ENCODE measurements at places on chromosomes 1 and 21. TPM values are rescaled to one million over a fixed set of nuclear protein-coding genes. Genes with fewer than 3 reads are reported as not detected.

Gene TTC39A
- 0.40 TPM for total RNA-seq

Gene RSPH1
- total RNA-seq: 0.50 TPM

Gene TXLNA
- total RNA-seq: 44.3 TPM

DNA sequence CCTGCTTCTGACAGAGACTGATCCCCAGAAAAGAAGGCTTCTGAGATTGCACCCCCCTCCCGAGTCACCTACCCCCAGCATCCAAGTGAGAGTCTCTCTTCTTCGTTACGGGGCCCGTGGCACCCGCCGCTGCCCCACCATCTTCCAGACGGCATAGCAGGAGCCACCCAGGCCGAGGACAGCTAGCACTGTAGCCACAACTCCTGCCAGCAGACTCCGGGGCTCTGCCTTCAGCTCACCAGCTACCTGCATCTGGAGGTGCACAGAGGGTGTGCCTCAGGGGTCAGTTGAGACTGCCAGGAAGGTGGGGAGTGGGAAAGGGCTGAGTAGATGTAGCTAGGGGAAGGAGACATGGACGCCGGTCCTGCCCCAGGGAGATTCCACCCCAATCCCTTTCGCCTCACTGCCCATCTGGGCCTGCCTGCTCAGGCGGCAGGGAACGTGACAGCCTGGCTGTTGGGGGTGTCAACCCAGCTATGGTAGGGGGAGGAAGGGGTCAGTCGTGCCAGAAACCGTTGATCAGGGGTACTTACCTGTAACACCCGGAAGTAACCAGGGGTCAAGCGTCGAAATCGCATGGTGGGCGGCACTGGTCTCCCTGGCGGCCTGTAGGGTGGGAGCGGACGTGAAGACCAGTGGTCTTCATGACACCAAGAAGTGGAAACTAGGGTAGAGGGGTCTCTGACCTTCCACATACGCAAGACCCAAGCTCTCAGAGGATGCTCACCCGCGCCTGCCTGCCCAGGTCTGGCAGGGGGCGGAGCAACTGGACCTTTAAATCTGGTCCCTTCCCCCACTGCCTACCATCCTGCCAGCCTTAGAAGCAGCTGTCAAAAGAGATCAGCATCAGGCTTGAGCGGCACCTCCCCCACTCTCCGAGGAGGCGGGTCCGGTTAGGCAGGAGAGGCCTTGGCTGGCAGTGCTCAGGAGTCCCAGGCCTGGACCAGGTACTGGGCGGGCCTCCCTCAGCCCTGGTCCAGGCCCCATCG is at the start of gene ZNF593OS:
Gene ZNF593OS (minus strand): TSS at position 749 of the 989 bp plus-strand sequence. CDS start 171 bp downstream, at position 578.
- DNase-seq: no peak

DNA sequence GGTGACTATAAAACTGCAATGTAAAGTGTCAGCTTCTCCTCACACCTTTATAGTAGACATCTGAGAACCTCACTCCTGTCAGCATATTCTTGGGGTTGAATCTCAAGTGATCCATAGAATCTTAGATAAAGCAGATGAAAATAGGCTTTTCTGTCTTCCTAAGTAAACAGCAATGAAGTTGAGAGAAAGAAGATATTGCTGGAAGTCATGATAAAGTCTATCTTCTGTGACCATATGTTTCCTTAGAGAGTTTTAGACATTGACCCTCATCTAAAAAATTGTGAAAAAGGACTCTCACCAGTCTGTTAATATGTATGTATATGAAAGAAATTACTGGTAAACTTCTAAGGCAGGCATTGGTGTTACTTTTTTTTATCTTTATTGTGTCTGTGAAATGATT is 66.8 kb downstream of the LIPI start:
- no peak for DNase-seq

DNA sequence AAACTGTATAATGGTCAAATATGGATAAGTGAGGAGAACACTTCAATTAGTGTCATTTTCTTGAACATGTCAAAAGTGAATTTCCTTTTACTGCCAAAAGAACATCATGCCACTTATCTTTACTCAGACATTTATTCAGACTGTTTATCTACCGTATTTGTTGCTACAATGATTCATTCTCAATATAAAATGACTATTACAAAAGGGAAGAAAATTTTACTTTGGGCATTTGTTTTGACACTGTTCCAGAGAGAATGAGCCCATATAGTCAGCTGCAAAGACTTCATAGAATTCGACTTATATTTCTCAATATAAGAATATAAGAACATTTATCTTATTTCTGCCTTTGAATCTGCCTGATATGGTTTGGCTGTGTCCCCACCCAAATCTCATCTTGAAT is 1699.1 kb downstream of the BRINP3 start:
- DNase-seq: no peak

- DNase-seq: no peak
These were observed 81.9 kb upstream of the WLS start for GRCh38 chr1:68314151-68314780.

- no peak for DNase-seq
These were observed 100.7 kb upstream of the GRIK3 start for GRCh38 chr1:37135032-37135431.

DNA sequence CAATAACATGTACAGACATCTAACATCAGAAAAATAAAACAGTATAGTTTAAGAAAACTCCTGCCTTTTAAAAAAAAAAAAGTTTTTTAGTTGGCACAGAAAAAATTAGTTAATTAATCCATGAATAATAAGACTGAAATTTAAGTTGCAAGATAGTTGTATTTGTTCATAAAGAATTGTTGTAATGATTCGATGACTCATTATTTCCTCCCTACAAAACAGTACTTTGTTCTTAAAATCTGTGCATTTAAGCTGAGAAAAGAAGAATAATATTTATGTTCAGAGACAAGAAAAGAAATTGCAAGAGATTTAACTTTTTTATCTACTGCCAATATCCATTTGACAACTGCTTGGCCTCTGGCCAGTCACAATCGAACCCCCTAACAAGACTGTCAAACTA is 894.7 kb downstream of the ADGRL2 start:
- DNase-seq: peak; percentile 0

Gene OR2L3
- 0.21 TPM for total RNA-seq

- DNase-seq: peak; percentile 23
These were observed 18.1 kb upstream of the PGD start for GRCh38 chr1:10380594-10381275.

Gene CHRM3
- total RNA-seq: 0.03 TPM

DNA sequence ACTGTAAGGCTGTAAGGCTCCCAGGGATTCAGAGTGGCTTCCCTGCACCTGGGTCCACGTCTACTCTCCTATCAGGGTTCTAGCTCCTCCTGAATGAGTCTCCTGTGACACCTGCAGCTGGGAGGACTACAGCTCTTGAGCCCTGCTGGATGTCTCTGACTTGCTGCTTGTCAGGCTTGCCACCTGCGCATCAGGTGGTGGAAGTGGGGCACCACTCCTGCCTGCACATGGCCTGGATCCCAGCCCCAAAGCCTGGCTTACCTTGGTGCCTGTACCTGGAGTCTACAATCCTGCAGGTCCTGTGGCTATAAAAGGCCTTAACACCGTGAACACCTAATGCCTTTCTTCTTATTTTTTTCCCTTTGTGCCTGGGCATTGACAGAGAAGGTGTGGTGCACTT is 82.2 kb downstream of the FAM78B start:
- no peak for DNase-seq

- DNase-seq: no peak
These were observed 194.3 kb downstream of the RPS6KC1 start for GRCh38 chr1:213245260-213245910.

DNA sequence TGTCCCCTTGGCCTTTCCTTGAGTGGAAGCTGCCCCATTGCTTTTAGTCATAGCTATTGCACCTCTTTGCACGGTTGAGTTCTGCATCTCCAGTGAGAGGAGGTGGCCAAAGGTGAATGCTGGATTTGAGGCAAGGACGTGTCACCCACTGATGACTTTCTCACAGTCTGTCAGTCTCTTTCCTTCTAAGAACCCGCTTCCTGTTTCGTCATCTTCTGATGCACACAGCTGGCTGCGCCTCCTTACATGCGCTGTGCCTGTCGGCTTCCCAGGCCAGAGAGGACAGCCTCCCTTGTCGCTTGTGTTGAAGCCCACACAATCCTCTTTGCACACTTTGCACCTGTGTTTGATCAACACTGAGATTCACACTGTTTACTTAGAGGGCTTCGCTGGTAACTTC is 41.8 kb upstream of the PWP2 start:
- DNase-seq: no peak

Gene UMODL1
- total RNA-seq: under 0.01 TPM

Gene TSEN15
- total RNA-seq: 66.5 TPM

DNA sequence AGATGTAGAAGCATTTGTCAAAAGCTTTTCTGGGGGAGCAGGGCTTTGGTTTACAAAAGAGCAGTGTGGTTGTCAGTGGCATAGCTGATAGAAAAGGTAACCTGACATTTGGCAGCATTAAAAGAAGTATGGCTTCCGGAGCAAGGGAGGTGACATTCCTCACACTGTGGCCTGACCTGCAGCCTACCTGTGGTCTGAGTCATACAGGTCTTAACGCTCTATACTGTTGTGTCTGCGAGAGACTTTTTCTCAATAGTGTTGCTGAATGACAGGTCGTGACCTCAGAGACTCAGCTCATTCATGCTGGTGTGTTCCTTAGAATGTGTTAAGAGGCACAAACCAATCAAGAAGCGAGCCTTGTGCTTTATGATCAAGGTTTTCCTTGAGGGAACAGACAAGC is 19.3 kb downstream of the PHGDH start:
- peak; percentile 52 for DNase-seq

GRCh38 chr1:61828805-61829204 is 86.5 kb downstream of the PATJ start:
- no peak for DNase-seq

GRCh38 chr1:36086529-36087232 is 2.0 kb upstream of the ADPRS start:
- no peak for DNase-seq

- no peak for DNase-seq
These were observed 195.7 kb downstream of the MIS18A start for GRCh38 chr21:32083197-32083596.

- peak; percentile 17 for DNase-seq
These were observed 262.1 kb downstream of the PTPRU start for GRCh38 chr1:29498126-29499103.

GRCh38 chr1:208709981-208710380 is 465.8 kb upstream of the PLXNA2 start:
- DNase-seq: no peak

Gene TFF2
- total RNA-seq: not detected

- peak; percentile 97 for DNase-seq
These were observed 18.1 kb downstream of the GPR157 start for GRCh38 chr1:9110669-9111356.

DNA sequence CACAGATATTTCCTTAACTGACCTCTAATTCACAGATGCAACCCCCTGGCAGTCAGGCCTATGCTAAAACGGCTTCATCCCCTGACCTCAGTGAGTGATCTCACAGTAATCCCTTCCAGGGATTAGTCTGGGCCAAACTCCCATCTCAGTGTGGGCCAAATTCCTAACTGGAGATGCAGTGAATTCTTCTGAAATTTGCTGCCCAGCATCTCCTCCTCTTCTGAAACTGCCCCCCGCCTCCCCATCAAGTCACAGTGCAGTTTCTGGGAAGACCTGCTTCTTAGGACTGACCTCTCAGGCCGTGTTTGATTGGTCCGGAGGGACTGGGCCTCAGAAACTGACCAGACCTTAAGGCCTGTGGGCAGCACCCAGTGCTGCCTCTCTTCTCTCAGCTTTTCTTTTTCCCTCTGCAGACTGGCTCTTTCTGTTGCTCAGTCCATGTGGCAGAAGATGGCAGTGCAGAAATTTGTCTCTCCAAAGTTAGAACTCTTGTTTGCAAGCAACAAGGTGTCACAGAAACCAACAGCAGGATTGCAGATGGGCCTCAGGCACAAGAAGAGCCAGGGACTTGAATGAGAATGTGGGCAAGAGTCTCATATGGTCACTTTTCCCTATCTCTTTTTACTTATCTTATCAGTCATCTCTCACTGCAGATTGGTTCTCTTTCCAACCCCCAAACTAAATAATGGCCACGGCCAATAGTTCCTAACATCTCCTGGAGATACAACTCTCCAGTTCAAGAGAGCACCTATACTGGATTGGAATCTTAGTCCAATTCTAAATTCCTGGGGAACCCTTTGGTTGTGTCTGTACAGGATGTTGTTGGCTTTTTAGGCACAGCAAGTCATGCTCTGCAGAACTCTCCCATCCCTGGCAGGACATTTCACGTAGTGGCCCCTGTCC is 95.5 kb upstream of the RALGPS2 start:
- DNase-seq: no peak

Gene CSMD2
- under 0.01 TPM for total RNA-seq

DNA sequence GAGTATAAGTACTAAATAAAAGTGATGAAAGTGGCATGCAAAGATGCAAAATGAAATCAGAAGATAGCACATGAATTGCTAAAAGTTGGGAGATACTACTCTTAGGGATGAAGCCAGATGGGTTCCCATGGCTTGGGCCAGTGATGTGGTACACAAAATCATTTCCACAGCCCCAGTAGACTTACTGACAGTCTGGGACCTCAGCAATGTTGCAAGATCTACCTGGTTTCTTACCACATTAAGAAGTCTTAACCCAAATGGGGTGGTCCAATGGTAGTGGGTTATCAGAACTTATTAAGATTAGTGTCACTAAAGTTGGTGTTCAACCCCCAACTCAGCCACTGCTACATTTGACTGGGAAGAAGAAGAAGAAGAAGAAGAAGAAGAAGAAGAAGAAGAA is 227.7 kb upstream of the IRF2BP2 start:
- DNase-seq: no peak

- DNase-seq: no peak
These were observed 203.2 kb downstream of the LTN1 start for GRCh38 chr21:28789523-28789922.

Gene AGMAT
- total RNA-seq: 0.45 TPM

Gene OR10X1
- not detected for total RNA-seq

GRCh38 chr1:2448098-2448445 is 28.0 kb upstream of the PLCH2 start:
- no peak for DNase-seq

- DNase-seq: no peak
These were observed 241.1 kb upstream of the RAB4A start for GRCh38 chr1:229029879-229030235.

- DNase-seq: no peak
These were observed 17.2 kb downstream of the GNG12 start for GRCh38 chr1:67816095-67816475.

- no peak for DNase-seq
These were observed 111.7 kb upstream of the IRF2BP2 start for GRCh38 chr1:234721476-234722269.

Gene OR4F16
- not detected for total RNA-seq

Gene HAO2
- total RNA-seq: not detected

DNA sequence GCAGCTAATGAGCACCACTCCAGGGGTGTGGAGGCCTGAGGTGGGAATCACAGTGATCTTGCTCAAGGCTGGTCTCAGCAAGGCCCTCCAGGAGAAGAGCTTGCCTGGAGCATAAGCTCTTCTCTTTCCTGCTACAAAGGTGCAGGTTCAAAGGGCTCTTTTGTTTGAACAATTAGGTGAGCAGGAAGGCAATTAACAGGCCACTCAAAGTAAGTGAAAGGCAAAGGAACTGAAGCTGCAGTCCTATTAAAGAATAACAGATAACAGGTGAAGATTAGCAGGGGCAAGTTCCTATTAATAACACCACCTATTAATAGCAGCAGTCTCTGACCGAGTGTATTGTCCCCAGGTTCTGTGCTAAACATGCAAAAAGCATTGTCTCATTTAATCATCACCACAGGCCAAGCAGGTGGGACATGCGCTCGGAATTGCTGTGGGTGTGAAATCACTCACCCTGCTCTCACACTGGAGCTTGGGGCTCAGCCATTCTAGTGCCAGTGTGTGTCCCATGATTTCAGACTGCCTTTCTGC is 113.8 kb downstream of the RHOU start:
- no peak for DNase-seq

Gene CAPZB
- total RNA-seq: 323 TPM

Gene S100A12
- total RNA-seq: not detected
